T-helper 22 cell (primary cell): ENCODE measurements at places on chromosomes 1 and 21.

- DNase-seq: no peak
These were observed 19.6 kb downstream of the HSF2BP start for GRCh38 chr21:43639470-43640353.

GRCh38 chr1:20446796-20447195 lies 39.2 kb downstream of the CAMK2N1 start:
- no peak for DNase-seq

DNA sequence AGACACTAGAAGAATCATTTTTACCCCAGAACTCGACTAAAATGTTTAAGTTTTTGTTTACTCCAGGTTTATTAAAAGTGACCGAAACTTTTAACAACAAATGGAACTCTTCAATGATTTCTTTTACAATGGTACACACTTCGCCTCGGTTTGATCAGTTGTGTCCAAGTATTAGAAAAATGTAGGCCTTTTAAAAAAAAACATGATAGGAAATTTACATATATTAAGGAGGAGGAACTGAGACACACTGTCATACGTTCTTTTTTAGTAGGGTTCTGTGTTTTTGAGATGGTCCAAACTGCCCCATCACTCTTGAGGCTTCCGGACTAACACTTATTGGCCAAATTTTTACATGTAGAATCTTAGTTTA lies 1.3 kb downstream of the PRDM2 start:
- no peak for DNase-seq

DNA sequence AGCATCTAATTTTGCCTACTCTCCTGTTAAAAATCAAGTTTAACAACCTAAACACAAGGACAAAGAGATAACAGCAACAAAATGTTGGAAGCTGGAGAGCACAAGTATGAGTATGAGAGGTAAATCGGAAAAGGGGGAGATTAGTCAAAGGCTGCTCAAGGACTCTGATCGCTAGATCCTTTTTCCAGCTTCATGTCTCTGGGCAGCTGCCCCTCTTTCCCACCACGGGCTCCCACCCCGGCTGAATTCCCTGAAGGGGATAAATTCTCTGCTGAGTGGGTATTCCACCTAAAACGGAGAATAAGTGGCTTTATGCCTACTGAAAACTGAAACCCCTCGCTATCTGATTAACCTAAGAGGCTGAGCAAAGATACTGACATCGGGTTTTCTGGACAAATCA lies 696 bp upstream of the CTBS start:
- DNase-seq: no peak

DNA sequence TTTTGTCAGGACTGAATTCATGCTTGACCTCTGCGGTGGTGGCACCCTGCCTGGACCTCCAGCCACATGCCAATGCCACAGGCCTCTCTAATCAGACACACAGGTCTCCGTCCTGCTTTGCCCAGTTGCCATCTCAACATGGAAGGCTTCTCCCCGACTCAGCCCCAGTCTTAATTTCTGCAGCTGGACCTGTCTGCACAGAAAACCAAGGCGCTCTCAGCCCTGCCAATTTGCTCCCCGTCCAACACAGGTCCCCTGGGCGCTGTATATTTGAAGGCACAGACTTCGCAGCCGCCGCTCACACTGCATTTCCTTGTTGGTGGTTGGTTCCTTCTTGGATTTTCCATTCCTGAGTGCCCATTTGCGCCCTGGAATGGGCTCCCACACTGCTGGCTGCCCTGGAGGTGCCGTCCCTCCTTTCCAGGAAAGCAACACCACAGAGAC lies 28.0 kb upstream of the PLEKHG5 start:
- DNase-seq: no peak

DNA sequence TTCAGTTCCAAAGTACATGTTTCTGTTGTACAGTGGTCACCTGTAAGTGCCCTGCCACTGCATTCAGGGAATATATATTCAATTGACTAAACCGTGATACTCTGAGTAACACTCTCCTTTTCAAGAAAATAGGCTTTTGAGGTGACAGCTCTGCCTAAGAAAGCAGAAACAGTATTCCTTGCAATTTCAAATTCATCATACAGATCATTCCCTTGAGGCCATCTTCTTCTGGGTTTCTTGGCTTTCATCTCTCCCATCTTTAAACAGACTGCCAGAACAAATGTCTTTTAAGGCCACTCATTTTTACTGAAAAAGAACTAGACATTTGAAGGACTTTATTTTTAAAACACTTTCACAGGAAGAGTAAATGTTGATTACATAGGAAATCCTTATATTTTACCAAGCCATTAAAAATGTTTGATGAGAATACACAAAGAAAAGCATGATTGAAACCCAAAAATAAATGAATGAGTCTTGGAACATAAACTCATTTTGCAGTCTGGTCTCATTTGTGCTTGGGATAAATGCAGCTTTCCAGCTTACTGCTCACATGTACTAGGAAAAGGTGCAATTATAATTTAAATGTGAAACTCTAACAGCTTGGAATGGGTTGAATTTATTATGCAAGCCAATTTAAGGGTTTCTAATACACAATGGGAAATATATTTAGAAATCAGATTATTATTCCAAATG lies 34.7 kb downstream of the PLPPR5 start:
- no peak for DNase-seq

GRCh38 chr1:176543360-176544129 lies 80.6 kb downstream of the PAPPA2 start:
- DNase-seq: no peak

DNA sequence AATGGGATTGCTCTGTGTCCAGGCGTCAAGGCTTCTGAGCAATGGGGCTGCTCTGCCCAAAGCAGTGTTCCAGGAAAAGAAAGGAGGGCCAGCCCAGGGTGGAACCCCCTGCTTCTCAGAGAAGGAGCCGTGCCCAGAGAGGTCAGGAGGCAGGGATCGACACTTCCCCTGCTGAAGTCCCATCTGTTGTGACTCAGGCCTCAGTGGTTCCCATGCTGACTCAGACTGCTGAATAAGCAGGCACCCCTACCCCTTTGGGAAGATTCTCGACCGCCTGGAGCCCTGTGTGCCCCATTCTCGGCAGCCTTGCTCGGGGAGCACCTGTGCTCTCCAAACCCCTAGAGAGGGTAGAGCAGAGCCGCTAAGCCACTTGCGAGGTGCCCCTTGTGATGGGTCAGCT lies 23.9 kb downstream of the PKP1 start:
- no peak for DNase-seq

GRCh38 chr1:161285521-161285920 lies 24.2 kb downstream of the MPZ start:
- no peak for DNase-seq

DNA sequence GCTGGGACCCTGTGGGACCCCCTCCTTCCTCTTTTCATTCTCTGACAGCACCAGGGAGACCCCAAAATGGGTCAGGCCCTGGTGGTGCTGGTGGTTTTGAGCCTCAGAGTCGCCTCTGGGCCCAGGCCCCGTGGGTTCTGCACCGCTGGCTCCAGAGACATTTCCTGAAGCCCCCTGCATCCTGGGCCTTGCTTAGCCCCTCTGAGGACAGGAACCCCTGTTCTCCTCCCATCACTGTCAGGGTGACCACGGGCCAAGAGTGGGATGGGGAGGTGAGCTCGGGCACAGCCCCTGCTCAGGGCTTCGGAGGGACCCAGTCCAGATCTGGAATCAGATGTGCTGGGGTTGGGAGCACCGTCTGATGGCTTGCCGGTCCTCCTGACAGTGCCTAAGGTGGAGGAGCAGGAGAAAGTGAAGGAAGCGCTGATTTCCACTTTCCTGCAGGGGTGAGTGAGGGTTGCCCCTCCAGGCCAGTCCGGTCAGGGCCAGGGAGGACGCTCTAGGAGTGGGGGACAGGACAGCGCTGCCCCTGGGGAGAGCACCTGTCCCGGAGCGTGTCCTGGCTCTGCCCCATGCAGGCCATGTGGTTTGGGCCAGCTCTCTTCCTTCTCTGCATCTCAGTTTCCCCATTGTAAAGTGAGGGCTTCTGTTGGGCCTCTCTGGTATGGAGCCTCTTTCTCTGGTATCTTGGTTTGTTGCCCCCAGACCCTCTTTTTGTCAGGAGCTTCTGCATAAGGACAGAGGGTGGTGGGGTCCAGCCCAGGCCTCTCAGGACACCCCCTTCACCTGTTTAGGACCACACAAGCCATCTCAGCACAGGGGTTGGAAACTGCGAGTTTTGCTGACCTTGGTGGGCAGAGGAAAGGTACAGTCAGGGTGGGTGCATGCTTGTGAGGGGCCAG lies 71.0 kb downstream of the TRIM11 start:
- DNase-seq: no peak

GRCh38 chr21:44334329-44335030 lies 4.7 kb downstream of the CFAP410 start:
- no peak for DNase-seq
